ENCODE measurements at places on chromosomes 4 and X. TPM values are rescaled to one million over a fixed set of nuclear protein-coding genes. Genes with fewer than 3 reads are reported as not detected.

HSFX4 gene
- polyA plus RNA-seq: not detected

- H3K4me3 ChIP-seq: no peak overlapping the region
- H3K4me1 ChIP-seq: no peaks in the 10 kb centered on the region
- DNase-seq: no peak
These were observed 35.1 kb downstream of the PITX2 start for GRCh38 chr4:110587666-110588285.

- H3K4me3 ChIP-seq: no peak overlapping the region
- H3K36me3 ChIP-seq: peaks cover 17% of the 10 kb centered on the region
- peaks cover 27% of the 10 kb centered on the region for H3K4me1 ChIP-seq
- no peaks in the 10 kb centered on the region for H3K27me3 ChIP-seq
- H3K27ac ChIP-seq: no peak overlapping the region
- DNase-seq: peak; percentile 73
These were observed 11.6 kb downstream of the SMIM20 start for GRCh38 chr4:25925486-25926201.

CYTL1 gene
- 1.4 TPM for polyA plus RNA-seq

DNA sequence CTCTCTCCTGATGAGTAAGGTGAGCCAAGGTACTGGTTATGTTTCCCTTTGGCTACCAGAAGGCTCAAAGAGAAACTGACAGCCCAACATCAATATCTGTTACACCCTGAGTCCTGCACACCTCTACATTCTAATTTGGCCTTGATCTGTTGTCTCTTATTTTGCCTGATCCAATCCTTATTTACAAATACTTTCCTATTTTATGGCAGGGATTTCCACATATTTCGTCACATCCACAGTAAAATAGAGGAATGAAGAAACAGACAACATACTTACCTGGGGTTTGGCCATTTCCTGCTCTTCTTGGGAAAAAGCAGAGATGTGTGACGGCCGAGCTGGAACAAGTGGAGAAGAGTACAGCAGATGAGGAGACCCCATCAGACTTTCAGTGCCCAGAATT is 1.5 kb downstream of the ZNF182 start:
- H3K27me3 ChIP-seq: no peaks in the 10 kb centered on the region
- H3K27ac ChIP-seq: peak overlapping the region; percentile 9
- DNase-seq: no peak

SLC34A2 gene
- polyA plus RNA-seq: 0.76 TPM

Data from stomach (tissue), 19 donors.